ENCODE measurements at places on chromosomes 7 and 10. TPM values are rescaled to one million over a fixed set of nuclear protein-coding genes. Genes with fewer than 3 reads are reported as not detected.

AFAP1L2 gene
- 144 TPM for total RNA-seq

UBE2H gene
- 92.1 TPM for total RNA-seq

AGR2 gene
- total RNA-seq: 0.40 TPM

RPEL1 gene
- total RNA-seq: not detected

OR13A1 gene
- total RNA-seq: not detected

Measured in sciatic nerve (tissue), 2 donors.